ENCODE measurements at places on chromosomes 7 and 10.

DNA sequence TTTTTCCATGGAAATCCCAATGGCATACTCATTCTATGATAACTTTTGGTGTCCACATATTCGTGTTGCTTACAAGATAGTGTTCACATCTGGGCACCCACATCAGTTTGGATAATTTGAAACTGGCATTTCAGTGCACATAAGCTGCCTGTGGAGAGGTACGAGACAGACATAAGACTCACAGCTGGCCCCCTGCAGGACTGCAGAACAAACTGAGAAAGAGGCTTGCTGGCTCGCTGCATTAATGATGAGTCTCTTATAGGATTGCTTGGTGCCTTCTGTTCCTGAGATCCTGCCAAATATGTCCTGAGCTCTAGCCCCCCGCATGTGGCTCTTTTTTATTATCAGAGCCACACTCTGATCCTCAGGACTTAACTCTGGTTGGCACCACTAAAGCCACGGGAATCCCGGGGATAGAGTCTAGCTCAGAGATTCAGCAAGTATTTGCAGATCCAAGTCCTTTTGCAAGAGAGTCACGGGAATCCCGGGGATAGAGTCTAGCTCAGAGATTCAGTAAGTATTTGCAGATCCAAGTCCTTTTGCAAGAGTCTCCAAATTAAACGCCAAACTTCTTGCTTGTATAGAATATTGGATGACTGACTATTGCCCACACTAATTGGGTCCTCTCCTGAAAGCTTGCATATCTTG, 34.0 kb upstream of the JCAD start:
- DNase-seq, result no peak

GRCh38 chr10:24674892-24675632, 48.6 kb downstream of the ARHGAP21 start:
- no peak for DNase-seq

- no peak for DNase-seq
Observed at GRCh38 chr7:49638166-49638565, 135.3 kb upstream of the VWC2 start.

DNA sequence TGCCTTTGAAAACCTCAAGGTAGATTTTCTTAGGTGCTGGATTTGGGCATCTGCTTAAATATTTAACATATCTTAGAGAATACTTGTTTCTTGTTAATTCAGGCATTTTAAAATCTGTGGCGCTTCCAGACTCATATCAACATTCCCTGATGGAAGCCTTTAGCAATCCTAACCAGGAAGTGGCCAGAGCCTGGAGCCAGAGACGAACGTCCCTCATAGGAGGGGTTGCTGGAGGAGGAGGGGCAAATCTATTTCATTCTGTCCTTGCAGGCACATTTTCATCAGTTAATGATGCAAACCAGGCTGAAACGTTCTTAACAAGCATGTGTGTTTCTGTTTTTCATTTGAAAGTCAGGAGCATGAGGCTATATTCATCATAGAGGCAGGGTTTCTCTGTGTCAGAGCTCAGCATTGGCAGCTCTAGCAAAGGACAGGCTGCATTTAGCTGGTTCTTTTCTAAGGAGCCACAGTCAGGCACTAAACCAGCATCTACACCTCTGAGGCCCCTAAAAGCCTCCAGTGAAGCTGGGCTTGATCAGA, 17.8 kb upstream of the IFIT2 start:
- no peak for DNase-seq
